ENCODE measurements at places on chromosomes 5 and 9.

DNA sequence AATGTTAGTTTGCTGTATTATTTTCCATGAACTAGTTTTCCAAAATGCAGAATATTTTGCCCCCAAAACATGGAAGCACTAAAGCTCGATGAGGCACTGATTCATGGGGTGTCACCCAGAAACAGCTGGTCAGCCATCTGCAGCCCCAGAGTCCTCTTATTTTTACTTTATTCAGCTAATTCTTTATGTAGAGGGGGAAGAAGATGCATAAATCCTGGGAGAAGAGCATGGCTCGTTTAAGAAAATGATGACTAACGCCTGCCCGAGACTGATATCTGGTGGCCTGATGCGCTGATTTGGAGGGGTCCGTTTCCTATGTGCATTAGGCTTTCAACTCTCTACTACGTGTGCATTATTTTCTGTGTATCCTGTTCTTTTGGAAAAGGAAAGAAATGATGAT, 390.3 kb upstream of the MEF2C start:
- no peak for DNase-seq

DNA sequence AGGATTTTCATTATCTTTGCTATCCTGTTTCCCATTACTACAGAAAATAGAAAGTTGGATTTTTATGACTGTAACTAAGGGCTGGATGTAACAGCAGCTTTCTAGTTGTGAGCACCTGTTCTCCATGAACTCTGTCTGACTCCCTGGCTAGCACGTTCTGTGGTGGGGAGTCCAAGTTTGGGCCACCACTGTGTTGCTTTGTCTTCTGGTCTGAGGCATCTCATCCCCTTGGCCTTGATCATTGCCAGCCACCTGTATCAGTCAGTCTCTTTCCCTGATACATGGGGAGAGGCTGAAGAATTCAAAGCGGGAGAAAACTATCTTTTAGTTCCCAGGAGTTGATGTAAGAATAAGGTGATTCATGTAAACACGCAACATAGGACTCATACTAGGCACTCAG, 33.4 kb downstream of the WDR70 start:
- DNase-seq = no peak

DNA sequence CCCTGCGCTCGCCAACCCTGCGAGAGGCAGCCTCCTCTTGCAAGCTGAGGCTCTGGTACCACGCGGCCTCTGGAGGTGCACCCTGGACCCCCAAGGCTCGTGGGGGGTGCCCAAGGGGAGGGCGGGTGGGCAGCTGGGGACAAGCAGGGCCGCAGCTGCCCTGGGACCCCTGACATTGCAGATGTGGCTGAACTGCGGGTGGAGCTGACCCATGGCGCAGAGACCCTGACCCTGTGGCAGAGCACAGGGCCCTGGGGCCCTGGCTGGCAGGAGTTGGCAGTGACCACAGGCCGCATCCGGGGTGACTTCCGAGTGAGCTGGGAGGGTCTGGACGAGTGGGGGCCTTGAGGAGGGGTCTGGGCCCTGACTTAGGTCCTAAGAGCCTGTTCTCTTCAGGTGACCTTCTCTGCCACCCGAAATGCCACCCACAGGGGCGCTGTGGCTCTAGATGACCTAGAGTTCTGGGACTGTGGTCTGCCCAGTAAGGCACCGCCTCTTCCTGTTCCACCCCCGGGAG, 1.5 kb downstream of the MAMDC4 start:
- DNase-seq = no peak

DNA sequence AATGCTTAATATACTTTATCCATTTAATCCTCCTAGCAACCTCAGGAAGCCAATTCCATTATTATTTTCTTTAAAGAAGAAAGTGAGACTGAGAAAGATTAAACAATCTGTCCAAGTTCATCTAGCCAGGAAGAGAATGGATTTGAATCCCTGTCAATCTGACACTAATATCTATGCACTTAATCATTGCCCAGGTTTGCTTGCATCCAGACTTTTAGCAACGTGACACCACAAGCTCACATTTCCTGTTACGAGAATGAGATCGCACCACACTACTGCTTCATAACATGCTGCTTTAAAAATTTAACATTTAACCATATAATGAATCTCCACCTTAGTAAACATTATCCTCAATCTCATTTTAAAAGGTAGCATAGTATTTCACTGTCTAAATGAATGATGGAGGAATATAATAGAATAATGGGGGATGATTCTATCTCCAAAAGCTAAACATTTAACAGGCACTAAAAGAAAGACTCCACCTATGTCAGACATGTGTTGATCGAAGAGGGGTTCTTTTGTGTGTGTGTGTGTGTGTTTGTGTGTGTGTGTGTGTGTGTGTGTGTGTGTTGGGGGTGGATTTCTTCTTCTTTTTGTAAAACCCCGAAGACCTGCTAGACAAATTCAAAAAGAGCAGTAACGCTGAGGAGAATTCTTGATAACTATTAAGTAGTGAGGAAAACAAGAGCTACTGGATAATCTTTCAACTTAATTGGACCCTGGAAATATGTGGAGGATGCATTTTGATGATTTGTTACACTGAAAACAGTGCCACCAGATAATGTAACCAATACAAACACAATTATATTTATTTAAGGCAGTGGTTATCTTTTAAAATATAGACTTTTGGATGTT, 138.7 kb upstream of the NR3C1 start:
- no peak for DNase-seq

- DNase-seq = no peak
These were observed 7.5 kb downstream of the TNFAIP8 start for GRCh38 chr5:119363271-119363670.

DNA sequence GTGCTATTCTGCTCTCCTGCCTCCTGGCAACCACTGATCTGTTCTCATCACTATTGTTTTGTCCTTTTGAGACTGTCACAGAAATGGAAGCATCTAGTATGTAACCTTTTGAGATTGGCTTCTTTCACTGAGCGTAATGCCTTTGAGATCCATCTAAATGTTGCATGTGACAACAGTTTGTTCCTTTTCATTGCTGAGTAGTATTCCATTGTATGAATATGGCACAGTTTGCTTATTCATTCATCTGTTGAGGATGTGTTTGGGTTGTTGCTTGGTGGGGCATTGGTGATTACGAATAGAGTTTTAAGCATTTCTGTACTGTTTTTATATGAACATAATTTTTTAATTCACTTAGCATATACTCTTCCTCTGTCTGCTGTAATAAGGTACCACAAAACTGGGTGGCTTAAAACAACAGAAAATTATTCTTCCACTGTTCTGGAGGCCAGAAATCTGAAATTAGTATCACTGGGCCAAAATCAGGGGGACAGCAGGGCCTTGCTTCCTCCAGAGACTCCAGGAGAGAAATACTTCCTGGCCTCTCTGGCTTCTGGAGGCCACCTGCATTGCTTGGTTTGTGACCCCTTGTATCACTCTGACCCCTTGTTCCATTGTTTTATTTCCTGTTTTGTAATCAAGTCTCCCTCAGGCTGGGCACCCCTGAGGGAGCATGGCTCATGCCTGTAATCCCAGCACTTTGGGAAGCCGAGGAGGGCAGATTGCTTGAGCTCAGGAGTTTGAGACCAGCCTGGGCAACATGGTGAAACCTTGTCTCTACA, 53.0 kb downstream of the EXOSC2 start:
- DNase-seq = no peak

DNA sequence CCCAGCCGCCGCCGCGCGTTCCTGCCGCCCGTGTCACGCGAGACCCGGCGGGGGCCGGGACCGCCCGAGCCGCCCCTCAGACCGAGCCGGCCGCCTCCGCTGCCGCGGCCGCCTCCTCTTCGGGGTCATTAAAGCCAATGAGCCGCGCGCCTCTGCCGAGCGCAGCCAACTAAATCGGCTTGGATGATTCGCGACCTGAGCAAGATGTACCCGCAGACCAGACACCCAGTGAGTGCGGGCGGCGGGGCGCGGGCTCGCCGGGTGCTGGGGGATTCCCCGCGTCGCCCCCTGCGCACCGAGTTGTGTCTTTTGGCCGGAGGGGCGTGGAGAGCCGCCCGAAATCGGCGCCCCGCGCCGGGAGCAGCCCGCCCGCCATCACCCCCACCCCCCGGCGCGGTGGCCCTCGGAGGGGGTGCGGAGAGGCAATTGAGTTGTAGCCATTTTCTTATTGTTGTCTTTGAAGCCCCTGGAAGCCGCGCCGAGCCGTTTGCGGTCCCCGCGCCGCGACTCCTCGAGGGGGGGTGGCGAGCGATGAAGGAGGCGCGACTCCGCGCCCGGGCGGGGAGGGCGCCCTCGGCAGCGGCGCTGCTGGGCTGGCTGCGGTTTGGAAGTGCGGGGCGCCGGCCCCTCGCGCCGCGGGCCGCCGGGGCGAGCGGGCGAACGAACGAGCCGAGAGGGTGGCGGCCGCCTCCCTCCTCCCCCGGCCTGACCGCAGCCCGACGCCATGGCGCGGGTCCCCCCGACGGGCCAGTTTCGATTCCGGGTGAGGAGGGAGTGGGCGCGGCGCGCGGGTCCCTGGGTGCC, 1.0 kb downstream of the TLE4 start:
- DNase-seq = no peak

GRCh38 chr5:172602783-172603231, 38.3 kb upstream of the NEURL1B start:
- DNase-seq = no peak

DNA sequence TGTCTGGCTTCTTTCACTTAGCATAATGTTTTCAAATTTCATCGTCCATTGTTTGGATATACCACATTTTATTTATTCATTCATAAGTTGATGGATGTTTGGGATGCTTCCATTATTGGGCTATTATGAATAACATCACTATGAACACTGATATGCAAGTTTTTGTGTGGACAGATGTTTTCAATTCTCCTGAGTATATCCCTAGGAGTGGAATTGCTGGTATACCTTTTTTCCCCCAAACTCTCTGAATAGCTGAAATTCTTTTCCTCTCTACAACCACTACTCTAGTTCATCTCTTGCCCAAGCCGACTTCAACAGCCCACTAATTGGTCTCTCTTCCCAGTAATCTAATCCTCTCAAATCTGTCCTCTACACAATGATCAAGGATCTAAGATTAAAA, 4.7 kb upstream of the ZFR start:
- DNase-seq = no peak

GRCh38 chr9:4579001-4579400, 83.1 kb upstream of the PLPP6 start:
- DNase-seq = no peak

GRCh38 chr5:52844885-52845284, 57.2 kb downstream of the ITGA1 start:
- DNase-seq = no peak

GRCh38 chr9:93645921-93646639, 69.7 kb downstream of the PHF2 start:
- DNase-seq = no peak

DNA sequence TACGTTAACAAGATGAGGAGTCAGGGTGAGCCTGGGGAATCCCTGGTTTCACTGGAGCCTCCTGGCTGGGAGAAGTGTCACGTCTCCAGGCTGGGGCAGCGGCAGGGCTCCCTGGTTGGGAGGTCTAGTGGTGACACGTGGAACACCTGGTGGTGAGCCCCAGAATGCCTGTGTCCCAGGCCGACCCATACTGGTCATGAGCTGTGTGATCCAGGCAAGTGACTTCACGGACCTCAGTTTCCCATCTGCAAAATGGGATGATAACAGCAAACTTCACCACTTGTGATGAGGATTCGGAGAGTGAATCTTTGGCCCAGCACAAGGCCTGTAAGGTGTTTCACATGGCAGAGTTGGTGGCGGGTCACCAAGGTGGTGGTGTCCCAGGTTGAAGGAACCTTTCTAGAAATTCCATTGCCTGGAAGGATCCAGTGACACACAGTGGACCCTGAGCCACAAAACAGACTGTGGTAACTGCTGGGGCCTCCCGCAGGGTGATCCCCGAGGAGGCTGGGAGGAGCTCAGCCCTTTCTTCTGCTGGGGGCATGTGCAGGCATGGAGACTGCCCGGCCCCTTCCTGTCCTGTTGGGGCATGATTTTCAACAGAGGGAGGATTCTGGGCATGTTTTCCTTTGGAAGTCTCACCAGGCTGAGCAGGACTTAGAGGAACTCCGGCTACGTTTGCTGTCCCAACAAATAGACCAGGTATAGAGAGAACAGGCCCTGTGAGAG, 153.9 kb upstream of the IER5L start:
- DNase-seq = no peak

DNA sequence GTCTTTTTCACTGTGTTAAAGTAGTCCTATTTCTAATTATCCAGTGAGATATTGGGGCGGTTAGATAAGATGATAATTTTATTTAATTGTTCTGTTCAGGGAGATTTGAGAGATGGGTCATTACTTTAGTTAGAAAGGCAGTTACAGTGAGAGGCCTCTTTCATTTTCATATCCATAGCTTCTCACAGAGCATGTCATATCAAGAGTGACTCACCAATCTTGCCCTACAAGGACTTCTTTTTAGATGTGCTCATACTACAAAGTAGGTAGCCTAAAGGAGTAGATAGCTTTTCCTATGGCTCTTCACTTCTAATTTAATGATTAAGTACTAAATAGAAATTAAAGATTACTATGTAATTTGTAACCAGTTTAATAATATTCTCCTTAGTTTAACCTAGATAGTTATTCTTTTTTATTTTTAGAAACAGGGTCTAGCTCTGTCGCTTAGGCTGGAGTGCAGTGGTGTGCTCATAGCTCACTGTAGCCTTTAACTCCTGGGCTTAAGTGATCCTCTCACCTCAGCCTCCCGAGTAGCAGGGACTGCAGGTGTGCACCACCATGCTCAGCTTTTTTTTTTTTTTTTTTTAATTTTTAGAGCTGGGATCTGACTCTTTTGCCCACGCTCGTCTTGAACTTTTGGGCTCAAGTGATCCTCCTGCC, 71.0 kb downstream of the FER start:
- DNase-seq = no peak

- no peak for DNase-seq
These were observed 119.7 kb downstream of the PSD2 start for GRCh38 chr5:139915266-139915665.

DNA sequence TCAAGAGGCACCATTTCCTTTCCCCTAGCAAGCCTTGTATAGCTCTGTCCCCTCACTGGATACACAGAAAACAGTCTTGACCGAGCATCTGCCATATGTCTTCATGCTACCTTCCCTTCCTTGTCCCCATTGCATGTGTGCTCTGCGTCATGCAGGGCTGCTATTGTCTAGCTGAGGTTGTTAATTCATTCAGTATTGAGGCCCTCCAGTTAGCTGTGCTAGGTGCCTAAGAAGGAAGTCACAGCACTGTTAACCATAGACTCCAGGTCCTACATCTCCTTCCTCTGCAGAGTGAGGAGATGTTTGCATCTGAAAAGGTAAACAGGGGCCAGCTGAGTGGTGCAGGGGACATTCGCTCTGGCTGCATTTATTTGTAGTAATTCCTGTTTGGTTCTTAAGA, 48.2 kb downstream of the SLC1A3 start:
- no peak for DNase-seq

GRCh38 chr9:108671176-108671575, 184.6 kb downstream of the ACTL7B start:
- no peak for DNase-seq

- DNase-seq = no peak
These were observed 141.1 kb upstream of the NR3C1 start for GRCh38 chr5:143544606-143545005.

DNA sequence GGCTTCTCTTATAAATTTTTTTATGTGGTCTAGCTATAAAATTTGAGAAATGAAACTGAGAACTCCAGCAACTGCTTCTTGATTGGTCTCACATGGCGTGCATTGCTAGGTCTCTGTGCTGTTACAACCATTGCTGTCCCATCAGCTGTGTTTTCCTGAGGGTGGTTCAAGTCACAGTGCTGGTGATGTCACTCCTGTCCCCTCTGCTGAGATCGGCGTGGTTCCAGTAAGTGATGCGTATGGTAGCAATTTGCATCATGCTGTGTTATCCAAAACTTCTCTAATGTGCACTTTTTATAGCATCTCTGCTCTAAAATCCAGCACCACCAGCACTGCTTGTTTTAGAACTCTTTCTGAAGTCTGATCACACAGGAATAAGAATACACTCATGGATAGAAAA, 112.6 kb upstream of the ZNF608 start:
- no peak for DNase-seq

- DNase-seq = no peak
These were observed 16.4 kb downstream of the CSF1R start for GRCh38 chr5:150069672-150070627.

Measured in stimulated activated CD8-positive, alpha-beta memory T cell treated with anti-CD3 and anti-CD28 coated beads, Interleukin-2, amount 100 ng/mL, for 1 hour (primary cell).